Stimulated activated CD8-positive, alpha-beta memory T cell treated with anti-CD3 and anti-CD28 coated beads, Interleukin-7, amount 100 ng/mL, for 24 hours (primary cell): ENCODE measurements at places on chromosomes 7 and 10.

- no peak for DNase-seq
These were observed 23.3 kb downstream of the CLIP2 start for GRCh38 chr7:74312418-74313028.

GRCh38 chr10:124892905-124893304 is 49.0 kb upstream of the ZRANB1 start:
- no peak for DNase-seq

DNA sequence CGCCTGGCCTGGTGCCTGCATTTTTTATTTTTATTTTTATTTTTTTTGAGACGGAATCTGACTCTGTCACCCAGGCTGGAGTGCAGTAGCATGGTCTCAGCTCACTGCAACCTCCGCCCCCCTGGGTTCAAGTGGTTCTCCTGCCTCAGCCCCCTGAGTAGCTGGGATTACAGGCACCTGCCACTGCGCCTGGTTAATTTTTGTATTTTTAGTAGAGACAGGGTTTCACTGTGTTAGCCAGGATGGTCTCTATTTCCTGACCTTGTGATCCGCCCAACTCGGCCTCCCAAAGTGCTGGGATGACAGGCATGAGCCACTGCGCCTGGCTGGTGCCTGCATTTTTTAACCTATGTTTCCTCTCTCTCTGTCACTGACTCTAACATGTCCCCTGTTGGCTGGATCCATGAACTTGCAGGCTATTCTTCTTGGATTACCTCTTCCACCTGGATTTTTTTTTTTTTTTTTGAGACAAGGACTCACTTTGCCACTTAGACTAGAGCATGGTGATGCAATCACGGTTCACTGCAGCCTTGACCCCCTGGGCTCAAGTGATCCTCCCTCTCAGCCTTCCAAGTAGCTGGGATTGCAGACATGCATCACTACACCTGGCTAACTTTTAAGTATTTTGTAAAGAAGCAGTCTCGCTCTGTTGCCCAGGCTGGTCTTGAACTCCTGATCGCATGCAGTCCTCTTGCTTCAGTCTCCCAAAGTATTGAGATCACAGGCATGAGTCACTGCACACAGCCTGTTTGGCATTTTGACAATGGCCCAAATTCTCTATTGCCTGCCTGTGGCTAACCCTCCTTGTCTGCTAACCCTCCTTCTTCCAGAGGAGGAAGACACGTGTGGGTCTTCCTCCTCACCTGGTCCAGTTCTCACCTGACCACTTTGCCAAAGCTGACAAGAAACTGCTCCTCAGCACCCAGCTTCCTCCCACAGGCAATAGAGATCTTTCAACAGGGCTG is 23.0 kb upstream of the PRPF18 start:
- no peak for DNase-seq

DNA sequence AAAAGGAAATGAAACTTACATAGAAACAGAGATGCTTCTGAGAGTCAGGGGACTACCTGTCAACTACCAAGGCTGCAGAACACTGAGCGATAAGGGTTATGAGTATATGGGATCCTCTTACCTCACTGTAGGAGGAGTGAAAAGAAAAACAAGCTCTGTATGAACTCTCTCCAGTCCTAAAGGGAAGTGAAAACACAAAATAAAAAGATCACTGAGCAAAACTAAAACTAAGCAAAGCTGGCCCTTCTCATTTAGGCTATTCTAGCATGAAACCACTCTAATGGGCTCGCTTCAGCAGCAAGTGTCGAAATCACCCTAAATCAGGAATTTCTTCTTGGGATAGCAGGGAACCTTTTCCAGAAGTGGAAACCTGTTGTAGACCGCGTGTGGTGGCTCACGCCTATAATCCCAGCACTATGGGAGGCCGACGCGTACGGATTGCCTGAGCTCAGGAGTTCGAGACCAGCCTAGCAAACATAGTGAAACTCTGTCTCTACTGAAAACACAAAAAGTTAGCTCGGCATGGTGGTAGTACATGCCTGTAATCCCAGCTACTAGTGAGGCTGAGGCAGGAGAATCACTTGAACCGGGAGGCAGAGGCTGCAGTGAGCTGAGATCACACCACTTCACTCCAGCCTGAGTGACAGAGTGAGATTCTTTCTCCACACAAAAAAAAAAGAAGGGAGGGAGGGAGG is 27.0 kb downstream of the DCLRE1C start:
- DNase-seq, result no peak

- DNase-seq, result peak; percentile 15
These were observed 2.9 kb upstream of the RBM20 start for GRCh38 chr10:110641256-110641655.

GRCh38 chr7:151425670-151426440 is 14.1 kb downstream of the CRYGN start:
- DNase-seq, result no peak

GRCh38 chr10:122149561-122150505 is 121.3 kb upstream of the BTBD16 start:
- no peak for DNase-seq

DNA sequence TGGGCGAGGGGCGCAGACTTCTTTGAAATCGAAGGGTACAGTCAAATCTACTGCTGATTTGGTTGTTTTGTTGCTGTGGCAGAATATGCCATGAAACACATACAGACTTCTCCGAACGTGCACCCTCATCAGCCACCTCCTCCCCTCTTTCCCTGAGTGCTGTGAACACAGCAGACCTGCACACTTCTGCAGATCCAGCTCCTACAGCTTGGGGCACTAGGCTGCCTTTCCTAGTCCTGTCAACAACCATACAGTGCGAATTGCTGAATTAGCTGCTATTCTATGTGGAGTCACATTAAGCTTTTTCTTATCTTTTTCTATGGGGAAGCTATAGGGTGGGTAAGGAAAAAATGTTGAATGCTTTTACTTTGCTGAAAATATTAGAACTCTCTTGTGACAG is 57.5 kb downstream of the COL17A1 start:
- DNase-seq, result no peak

- DNase-seq, result no peak
These were observed 58.8 kb upstream of the PNLIP start for GRCh38 chr10:116486770-116487448.

GRCh38 chr7:601595-602340 is 82.1 kb upstream of the PDGFA start:
- DNase-seq, result peak; percentile 80

GRCh38 chr7:83355143-83355542 is 192.5 kb upstream of the PCLO start:
- no peak for DNase-seq

GRCh38 chr7:110973196-110973990 is 117.5 kb upstream of the LRRN3 start:
- DNase-seq, result no peak

- DNase-seq, result no peak
These were observed 22.6 kb upstream of the AKR1C3 start for GRCh38 chr10:5071411-5072198.

DNA sequence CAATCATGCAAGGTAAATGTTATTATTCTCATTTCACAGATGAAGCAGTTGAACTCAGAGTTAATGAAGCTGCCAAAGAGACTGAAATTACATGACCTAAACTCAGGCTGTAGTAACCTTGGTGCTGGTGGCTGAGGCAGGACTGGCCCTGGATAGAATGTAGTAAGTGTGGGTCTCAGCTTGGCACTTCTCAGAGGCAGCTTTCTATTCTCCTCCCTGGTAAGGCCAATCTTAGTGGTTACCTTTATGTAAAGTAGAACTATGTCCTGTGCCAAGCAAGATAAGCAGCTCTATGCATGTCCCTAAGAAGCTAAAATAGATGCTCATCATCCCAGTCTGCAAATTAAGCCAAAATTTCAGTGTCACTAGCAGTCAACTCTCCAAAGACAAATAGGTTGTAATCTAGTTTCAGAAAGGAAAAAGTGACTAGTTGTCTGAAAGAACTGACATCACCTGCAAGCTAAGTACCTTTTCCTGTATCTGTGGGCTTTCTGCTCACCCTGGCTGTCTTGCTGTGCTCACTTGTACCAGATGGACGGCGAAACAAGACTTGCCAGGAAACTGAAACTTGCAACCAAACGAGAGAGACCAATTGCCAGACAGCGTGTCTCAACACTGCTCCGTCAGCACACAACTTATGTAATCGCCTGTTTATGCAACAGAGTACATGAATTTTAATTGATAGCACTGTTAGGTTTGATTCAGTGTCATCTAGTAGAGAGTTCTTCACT is 43.7 kb downstream of the CH25H start:
- peak; percentile 5 for DNase-seq

DNA sequence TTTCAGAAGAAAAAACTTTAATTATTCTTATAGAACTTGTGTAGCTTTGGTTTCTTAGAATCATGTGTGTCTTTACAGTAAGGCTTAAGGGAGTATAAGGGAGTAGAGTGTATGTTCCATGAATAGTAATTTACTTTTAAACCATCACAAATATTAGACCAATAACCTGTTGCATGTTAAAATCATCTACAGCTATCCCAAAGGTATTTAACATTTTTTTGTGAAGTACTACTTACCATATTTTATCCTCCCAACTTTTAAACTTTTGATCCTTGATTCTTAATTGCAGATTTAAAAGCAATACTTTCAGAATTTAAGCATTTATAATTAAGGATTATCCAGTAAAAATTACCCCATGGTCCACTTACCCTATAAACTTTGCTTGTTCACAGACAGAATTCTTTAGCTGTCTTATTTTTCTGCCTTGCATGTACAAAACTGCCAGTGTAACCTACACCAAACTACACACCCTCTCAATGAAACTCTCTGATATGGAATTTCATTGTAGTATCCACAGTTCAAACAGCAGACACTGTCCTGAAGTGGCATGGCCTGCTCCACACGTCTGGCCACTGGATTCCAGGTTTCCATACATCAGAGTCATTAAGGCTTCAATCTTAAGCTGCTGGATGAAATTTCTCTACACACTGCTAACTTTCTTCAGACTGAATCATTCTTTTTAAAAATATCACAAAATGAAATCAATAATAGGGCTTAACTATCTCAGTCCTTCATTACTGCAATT is 5.8 kb downstream of the GLI3 start:
- no peak for DNase-seq

- no peak for DNase-seq
These were observed 79.1 kb downstream of the PRTFDC1 start for GRCh38 chr10:24873281-24873683.

GRCh38 chr10:5963071-5963470 is 14.3 kb downstream of the IL15RA start:
- DNase-seq, result no peak

DNA sequence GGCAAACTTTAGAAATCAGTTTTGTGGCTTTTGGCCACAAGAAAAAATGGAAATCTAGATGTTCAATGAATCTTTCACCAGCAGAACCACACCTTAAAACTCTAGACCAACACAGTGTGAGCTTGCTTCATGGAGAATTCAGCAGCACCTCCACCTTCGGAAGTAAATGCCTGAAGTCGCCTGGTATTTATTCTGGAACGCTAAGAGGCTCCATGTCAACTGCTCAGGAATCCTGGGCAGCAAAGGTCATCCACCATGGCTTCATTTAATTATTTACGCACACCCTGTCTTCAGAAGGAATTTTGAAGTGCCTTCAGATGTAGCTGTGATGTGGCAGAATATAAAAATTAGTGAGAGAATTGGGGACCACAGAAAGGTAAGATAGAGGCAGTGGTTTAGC is 167.7 kb downstream of the GFRA1 start:
- no peak for DNase-seq

DNA sequence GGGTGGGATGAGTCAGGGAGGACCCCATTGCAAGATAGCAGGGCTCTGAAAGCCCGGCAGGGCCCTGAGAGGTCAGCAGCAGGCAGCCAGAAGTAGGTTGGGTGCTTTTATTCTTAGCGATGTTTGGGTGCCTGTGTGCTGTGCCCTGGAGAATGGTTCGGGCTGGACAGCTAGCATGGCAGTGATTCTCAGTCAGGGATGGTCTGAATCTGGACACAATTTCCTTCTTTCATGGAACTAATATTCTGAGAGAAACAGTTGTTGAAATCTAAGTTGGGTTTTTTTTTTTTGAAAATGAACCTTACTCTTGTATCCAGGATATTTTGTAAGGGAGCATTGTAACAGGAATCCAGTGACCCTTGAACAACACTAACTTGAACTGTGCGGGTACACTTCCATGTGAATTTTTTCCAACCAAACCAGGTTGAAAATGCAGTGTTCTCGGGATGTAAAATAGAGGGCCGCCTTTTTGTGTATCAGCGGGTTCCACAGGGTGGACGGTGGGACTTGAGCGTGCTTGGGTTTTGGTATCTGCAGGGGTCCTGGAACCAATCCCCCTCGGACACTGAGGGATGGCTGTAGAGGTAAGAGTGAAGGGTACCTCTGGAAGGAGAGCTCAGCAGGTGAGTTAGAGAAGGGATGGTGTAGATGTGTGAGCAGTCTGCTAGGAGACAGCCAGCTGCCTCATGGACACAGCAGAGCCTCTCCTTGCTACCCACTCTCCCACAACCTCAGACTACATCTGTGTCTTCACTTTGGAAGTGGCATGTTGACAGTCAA is 12.5 kb downstream of the CCNY start:
- no peak for DNase-seq

DNA sequence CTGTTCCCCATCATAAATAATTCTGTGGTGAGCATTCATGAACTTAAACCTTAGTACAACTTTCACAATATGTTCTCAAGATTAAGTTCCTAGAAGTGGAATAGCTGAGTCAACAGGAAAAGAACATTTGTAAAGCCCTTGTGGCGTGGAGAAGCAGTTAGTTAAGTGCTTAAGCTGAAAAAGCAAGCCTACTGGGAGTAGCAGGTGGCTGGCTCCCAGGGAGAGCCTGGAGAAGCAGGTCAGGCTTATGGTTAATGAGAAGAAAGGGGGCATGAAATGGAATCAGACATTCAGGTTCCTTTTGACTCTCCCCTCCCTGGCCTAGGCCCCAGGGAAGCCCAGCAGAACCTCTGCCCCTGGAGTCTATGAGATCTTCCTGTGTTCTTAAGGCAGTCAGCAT is 35.3 kb downstream of the VSTM4 start:
- no peak for DNase-seq

DNA sequence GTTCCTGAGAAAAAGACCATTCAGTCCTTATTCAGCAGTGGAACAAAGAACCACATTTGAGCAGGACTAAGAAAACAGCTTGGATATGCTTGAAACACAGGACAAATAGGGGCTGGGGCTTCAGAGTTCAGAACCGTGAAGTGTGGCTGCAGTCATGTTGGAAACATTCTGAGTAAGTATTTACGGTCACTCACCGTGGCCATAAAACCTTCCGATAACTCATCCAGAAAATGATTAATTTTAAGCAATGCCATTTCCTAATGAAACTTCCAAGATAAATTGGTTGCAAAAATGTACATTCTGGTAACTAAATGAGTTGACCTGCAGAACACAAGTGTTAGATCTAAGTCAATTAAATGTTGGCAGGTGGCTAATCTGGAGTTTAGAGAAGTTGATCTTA is 279.2 kb downstream of the CXCL12 start:
- DNase-seq, result no peak

- no peak for DNase-seq
These were observed 127.5 kb downstream of the CRPPA start for GRCh38 chr7:16293669-16294425.

- no peak for DNase-seq
These were observed 602.1 kb upstream of the FOXK1 start for GRCh38 chr7:4079956-4080355.

DNA sequence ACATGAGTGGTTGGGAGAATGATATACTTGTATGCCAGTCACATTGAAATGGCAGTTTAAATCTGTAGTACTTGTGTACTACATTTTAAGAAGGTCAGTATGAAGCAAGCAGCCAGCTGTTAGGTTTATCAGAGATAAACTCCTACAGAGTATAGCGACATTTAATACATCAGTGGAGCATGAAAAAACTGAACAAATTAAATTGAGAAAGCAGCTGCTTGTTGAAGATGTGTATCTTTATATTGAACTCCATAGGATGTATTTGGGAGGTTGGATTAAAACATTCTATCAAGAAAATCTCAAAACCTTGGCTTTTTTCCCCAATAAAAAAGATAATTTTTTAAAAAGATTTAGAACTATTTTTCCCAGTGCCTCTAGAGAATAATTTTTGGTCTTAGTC is 47.8 kb downstream of the PHF14 start:
- DNase-seq, result no peak
